ENCODE measurements at places on chromosomes 5 and 9.
A peak's percentile ranks its signal among the peaks of the same experiment; 100 is the strongest.

DNA sequence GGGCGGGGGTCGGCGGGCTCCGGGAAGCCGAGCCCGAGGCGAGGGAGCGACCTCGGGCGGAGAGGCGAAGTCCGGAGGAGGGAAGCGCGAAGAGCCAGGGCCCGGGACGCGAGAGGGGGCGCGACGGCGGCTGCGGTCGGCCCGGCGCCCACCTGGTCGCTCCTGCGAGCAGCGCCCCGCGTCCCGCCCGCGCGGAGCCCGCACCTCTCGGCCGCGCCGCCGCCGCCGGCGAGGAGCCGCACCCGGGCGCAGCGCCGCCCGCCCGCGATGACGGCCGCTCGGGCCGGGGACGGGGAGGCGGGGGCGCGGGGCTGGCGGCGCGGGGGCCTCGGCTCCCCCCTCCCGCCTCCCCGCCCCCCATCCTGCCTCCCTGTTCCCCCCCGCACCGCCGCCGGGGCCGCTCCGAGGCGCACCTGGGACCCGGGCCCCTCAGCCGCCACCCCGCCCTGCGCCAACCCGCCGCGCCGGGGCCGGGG, 2.6 kb downstream of the NR5A1 start:
- ATAC-seq, result no peak

GRCh38 chr5:102536323-102536928, 37.6 kb upstream of the SLCO6A1 start:
- ATAC-seq, result no peak

- ATAC-seq, result peak; percentile 17
Measured at GRCh38 chr9:137454597-137455358, 4.4 kb downstream of the NSMF start.

DNA sequence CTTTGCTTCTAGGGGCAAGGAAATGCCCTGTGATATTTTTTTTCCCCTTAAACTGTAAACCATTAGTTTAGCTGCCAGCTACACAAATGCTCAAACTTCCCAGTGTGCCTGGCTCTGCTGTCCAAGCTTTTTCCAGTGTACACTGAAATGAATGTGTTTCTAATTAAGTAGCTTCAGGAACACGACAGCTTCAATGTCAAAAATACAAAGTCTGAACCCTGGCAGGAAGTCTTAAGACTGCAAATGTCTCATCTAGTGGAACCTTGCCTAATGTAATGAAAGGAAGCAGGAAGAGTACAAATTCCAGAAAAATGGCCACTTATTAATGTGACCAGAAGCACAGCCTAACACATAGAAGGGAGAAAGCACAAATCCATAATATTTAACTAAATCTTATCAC, 255.2 kb downstream of the CRB2 start:
- no peak for ATAC-seq

DNA sequence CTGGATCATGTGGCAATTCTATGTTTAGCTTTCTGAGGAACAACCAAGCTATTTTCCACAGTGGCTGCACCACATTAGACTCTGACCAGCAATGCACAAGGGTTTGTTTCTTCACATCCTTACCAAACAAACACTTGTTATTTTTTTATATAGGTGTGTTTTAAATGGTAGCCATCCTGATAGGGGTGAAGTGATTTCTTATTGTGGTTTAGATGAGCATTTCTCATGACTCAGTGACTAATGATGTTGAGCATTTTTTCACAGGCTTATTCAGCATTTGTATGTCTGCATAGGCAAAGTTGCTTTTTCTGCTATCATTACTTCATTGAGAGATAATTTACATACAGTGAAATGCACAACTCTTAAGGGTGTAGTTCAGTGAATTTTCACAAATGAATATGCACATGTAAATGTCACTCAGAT, 36.0 kb downstream of the ANKRD33B start:
- no peak for ATAC-seq

- ATAC-seq, result peak; percentile 14
Measured at GRCh38 chr5:151233616-151234085, 9.8 kb upstream of the CCDC69 start.

DNA sequence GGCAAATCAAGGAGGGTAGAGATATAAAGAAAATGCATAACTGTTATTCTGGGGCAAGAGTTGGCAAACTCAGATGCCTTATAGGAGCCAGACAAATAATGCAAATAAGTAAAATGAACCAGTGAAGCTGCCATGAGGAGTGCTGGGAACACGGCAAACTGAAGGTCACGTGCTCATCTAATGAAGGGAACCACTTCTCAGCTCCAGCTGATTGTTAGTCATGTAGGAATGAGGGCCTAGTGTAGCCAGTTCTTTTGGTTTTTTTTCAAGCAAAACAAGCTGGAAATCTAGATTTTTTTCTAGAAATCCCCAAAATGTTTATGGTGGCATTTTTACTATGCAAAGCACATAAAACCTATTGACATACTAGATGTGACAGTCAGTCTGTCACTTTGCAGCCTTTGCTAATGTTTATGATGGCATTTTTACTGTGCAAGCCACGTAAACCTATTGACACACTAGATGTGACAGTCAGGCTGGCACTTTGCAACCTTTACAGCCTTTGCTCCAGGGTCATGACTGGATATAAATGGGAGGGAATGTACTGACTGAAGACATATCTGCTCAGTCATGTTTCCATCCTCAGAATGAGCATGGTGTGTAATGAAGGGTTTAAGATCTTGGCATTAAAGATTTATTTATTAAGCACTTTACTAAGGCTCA, 39.4 kb downstream of the RUSC2 start:
- ATAC-seq, result no peak

- ATAC-seq, result no peak
Measured at GRCh38 chr9:93237540-93237939, 53.6 kb downstream of the WNK2 start.

DNA sequence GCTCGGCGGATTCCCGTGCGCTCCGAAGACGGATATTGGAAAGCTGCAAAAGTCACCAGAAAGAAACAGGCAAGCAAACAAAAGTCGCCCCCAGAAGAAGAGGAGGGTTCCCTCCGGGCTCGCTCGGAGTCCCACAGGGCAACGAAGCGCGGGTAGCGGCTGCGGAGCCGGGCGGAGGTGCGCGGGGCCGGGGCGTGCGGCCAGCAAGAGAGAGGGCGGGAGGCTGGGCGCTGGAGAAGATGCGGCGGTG, at the start of gene FBN2:
FBN2 (minus strand) TSS at position 246 of the 250 bp plus-strand sequence. CDS start 642 bp downstream, outside the sequence.
- no peak for ATAC-seq

DNA sequence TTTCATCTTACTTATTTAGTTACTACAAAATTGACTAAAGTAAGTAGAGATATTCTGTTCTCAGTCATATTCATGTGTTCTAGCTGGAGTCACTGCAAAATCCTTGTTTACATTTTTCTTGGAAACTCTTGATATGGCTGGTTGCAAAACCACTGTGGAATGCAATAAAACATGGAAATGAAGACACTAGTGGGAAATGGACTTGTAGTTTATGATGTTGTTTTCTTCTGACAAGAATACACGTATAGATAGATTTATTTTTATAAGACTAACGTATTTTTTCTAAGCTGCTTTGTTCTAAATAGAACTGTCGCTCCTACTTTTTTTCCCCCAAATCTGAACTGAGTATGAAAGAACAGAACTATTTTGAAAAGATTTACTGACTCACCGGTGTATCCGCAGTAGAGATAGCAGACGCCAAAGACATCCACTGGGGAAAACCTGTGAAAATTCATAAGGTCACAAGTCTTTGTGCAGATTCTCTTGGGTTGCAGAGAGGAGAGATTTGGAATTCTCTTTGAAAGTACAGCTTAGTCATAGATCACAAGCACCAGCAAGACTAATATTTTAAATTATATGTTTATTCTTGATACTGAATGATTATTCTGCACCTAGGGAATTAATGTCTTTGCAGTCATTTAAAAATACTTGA, 119.6 kb upstream of the TAF11L2 start:
- ATAC-seq, result no peak

DNA sequence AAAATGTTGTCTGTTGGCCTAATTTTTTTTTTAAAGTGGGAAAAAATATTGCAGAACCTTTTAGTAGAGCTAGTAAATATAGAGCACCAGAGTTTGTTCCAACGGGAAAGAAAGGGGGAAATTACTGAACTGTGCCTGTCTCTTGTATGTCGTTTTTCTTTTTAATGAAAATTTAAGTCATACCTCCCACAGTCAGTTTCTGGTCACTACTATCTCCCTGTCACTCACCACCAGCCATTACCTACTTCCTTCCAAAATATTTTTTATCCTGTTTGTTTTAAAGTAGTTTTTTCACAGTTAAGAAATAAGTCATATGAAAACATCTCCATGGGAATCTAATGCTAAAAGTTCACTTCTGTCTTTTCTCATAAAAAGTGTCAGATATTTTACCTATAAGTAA, 21.3 kb downstream of the GPR151 start:
- ATAC-seq, result no peak

DNA sequence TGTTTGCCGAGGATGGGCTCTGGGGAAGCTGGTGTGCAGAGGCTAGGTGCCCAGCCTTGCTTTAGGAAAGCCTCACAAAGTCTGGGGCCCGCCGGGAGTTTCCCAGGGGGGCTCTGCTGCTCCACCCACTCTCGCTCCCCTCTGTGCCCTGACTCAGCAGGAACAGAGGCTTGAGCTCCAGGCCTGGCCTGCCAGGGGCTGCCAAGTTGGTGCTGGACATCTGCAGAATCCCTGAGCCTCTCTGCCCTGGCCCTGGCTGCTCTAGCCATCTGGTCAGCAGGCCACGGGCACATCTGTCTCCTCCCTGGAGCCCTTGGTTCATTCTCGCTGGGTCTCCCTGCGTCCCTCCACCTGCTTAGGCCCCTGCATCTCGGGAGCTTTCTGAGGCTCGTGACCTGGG, 647 bp upstream of the ADAMTSL2 start:
- ATAC-seq, result no peak

DNA sequence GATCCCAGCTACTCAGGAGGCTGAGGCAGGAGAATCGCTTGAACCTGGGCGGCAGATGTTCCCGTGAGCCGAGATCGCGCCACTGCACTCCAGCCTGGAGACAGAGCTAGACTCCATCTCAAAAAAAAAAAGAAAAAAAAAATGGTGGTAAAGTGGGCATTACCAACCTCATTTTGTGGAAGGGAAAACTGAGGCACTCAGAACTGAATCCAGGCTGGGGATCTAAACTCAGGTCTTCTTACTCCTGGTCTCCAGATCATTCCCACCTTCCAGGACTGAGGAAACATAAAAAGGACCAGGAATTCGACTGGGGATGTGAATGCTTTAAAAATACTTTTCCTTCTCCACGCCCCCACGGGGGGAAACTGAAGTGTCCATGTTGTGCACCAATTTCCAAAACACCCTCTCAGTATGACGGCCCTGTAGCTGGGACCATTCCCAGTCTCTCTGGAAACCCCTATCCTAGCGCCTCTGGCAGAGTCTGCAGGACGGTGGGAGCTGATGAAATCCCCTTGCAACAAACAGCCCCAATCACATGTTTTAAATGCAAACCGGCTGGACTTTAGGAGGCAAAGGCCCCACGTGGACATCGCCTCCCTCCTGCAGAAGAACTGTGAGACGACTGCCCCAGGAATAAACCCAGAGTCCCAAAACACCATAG, 8.9 kb upstream of the AKNA start:
- no peak for ATAC-seq

- no peak for ATAC-seq
Measured at GRCh38 chr9:34929506-34930102, 28.5 kb upstream of the PHF24 start.

- no peak for ATAC-seq
Measured at GRCh38 chr5:58246461-58246944, 213.4 kb downstream of the PLK2 start.

DNA sequence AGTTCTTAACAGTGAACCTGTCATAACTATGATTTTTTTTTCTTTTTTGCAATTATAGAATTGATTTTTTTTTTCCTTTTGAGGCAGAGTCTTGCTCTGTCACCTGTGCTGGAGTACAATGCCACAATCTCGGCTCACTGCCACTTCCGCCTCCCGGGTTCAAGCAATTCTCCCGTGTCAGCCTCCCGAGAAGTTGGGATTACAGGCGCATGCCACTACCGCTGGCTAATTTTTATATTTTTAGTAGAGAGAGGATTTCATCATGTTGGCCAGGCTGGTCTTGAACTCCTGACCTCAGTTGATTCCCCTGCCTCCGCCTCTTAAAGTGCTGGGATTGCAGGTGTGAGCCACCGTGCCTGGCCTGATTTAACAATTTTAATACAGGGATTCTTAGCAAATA, 21.4 kb downstream of the UGCG start:
- ATAC-seq, result no peak

GRCh38 chr9:3873818-3874217, 348.0 kb upstream of the RFX3 start:
- ATAC-seq, result no peak

DNA sequence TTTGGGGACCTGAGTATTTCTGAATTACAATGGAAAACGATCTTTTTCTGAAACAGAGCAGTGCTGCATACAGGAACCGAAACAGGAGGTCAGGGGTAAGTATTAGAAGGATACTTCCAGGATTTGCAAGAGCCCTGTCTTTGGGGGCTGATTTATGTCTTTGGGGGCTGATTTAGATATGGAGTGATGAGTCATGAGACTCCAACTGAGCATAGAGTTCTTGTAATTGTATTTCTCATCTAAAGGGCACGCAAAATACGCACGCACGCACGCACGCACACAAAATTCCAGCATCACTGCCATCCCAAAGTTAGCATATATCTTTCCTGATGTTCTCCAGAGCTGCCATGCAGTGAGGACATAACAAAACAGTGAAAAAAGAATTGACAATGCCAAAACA, 414.8 kb upstream of the CCNH start:
- no peak for ATAC-seq

DNA sequence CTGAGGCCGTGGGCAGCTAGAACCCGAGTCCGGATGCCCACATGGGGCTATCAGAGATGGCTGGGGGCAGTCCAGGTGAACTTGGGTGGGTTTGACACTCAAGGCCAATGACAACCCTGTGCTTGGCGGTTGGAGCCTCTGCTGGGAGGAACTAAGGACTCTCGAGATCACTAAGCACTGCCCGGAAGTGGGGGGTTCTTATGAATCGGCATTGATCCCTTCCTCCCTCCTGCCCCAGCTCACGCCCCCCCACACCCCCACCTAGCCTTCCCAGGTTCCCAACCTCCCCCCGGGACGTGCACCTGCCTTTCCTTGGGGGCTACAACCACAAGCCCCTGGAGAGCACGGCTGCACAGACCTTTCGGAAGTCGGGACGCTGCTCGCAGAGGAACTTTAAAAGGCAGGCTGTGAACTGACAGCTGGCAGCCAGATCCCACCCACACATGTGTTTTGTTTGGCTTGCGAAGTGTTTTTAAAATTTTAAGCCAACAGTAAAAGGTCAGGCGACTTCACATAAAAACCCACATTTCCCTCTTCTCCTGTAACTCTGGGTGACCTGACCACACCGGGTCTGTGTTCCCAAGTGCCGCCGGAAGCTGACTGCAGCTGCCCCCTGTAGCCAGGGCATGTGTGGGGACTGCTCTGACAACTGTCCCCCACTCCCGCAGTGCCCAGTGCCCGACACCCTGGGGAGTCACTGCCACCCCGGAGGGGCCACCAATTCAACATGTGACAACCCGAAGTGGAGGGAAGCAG, 5.1 kb upstream of the RALGDS start:
- ATAC-seq, result no peak

GRCh38 chr9:89750117-89750791, 145.4 kb downstream of the GADD45G start:
- ATAC-seq, result no peak

GRCh38 chr5:127571314-127572131, 54.1 kb downstream of the PRRC1 start:
- no peak for ATAC-seq

- ATAC-seq, result no peak
Measured at GRCh38 chr9:122040561-122041242, 52.4 kb downstream of the TTLL11 start.
